ENCODE measurements at places on chromosomes 13 and 19.

DNA sequence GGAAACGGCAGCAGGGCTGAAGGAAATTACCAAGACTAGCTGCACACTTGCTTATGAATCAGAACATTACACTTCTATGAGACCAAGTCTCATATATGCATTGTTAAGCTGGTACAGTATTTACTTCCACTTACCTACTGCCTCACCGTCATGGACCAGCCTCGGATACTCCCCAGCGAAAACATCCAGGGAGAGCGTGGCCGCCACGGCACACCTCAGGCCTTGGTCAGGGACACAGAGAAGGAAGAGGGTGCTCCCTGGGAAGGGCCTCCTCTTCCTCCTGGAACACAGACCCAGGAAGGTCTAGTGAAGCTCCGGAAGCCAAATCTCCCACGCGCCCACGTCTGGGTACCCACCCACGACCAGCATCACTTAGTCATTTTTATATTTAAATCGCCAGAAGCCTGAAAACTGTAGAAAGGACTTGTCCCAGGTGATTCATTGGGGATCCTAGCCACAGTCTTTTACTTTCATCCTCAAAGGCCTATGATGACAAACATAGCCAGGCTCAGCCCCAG lies 24.4 kb upstream of the MTIF3 start:
- no peak for DNase-seq

DNA sequence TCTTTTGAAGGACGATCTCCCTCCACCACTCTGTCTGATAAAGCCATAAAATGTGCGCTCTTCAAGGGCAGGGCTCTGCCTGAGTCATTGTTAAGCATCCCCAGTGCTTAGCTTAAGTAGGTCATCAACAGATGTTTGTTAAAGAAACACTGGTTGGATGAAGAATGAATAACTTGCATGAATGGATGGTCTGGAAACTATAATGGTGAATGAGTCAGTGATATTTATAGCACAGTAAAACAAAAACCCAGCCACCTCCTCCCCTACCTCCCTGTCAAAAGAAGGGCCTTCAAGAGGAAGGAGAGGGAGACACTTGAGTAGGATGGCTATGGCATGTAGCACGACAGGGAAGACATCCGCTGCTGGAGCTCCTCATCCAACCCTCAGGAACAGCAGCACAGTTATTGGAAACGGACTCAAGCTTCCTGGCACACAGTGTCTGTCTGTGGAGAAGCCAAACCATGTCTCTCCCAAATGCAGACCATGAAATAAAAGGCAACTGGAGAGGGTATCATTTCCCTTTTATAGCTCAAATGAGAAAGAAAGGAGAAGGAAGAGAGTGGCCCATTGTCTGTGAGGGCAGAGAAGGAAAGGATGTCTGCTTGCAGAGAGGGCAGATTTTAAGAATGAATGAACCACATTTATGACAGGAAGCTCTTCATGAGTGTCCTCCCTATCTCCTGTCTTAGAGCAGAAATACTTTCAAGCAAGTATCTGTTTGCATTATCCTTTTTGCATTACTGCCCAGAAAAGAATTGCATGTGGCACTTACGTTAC lies 183.5 kb upstream of the UBL3 start:
- peak; percentile 29 for DNase-seq

DNA sequence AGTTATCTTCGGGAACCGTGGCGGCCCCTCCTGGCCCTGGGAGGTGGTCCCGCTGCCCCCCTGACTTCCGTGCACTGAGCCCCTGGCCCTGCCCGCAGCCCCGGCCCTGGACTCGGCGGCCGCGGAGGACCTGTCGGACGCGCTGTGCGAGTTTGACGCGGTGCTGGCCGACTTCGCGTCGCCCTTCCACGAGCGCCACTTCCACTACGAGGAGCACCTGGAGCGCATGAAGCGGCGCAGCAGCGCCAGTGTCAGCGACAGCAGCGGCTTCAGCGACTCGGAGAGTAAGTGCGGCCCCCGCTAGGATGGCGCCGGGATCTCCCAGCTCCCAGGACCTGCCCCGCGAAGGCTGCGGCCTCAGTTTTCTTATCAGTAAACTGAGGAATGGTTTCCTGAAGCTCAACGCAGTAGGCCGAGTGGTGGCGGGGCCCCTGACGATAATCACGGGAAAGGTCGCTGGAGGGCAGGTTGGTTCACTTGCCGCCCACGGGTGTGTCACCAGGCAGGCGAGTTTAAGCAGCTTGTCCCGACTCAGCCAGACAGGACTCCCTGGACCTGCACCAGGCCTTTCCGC lies 924 bp downstream of the RGCC start:
- DNase-seq: no peak

GRCh38 chr19:35901854-35902661 lies at the start of gene HCST:
Gene HCST (plus strand): TSS chr19:35902529. CDS start chr19:35902594, 65 bp downstream.
- peak; percentile 80 for DNase-seq

DNA sequence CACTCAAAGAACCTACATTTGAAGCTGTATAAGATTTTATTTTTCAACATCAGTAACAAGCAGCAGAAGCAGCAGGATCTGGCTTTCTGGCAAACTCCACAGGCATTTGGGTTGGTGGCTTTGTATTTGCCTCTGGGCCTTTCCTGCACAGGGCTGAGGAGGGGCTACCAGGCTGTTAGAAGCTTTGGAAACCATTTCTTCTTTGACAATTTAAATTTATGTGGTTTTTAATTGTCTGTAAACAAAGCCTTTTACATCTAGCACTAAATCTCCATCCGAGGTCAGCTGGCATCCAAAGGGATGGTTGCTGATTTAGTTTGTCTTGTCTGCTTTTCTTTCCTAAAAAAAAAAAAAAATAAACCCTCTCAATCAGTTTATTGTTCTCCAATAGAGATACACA lies 127.5 kb upstream of the OBI1 start:
- DNase-seq: no peak

DNA sequence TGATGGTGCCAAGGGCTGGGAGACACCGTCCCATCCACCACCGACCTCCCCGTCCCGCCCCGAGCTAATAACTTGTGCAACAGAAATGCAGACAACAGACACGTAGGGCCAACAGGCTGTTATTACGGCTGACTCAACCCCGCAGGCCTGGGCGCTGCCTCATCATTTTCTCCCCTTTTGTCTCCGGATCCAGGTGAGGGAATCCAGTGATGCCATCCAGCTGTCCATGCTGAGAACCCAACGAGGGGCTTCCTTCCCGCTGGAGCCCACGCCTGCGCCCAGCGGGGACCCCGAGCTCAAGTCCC lies 6.4 kb upstream of the DIRAS1 start:
- DNase-seq: no peak

- no peak for DNase-seq
These were observed at the start of gene EFNA2 for GRCh38 chr19:1285737-1286360. Gene EFNA2 (plus strand): TSS chr19:1285873. CDS start chr19:1286169, 296 bp downstream.

GRCh38 chr13:97344265-97345175 lies 89.4 kb upstream of the RAP2A start:
- DNase-seq: peak; percentile 37

DNA sequence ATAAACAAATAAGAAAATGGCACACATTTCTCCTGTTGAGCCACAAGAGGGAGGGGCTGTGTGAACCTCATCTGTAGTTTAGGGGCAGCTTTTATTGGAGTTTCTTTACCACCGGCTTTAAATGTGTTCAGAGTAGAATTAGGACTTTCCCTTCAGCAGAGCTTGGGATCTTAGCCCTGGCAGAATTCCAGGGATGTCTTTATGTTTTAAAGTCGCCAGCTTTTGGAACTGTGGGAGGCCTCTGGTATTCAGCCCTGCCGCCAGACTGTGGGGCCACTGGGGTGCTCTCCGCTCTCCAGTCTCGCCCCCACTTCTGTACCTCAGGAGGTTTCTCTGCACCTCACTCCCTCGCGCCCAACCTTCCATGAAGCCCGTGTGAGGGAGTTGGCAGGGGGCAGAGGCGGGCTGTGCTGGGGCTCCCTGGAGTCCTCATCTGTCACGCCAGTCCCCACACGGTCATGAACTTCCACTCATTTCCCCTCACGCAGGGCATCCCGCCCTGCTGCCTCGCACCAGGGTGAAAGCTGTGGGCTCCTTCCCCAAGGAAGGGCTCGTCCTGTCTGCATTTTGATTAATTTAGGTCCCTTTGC lies 31.5 kb downstream of the CCDC8 start:
- DNase-seq: no peak

DNA sequence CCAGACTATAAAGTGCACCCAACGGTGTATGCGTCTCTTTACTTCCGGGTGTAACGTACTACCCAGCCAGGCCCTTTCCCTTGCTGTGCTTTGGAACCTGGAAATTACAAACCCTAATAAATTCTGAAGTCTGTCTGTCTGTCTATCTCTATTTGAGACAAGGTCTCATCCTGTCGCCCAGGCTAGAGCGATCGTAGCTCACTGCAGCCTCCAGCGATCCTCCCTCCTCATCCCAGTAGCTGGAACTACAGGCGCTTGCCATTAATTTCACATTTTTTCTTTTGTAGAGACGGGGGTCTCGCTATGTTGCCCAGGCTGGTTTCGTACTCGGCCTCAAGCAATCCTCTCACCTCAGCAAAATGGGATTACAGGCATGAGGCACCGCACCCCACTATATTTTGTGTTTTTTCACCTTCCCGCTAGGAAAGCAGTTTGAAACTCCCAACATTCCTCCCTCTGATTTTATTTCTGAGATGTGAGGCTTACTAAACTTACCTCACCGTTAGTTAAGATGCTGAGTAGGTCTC lies 469 bp upstream of the RNF6 start:
- no peak for DNase-seq

GRCh38 chr19:23774524-23774971 lies 15.9 kb upstream of the ZNF681 start:
- no peak for DNase-seq

- peak; percentile 23 for DNase-seq
These were observed 39.7 kb downstream of the GJA3 start for GRCh38 chr13:20121159-20121525.

DNA sequence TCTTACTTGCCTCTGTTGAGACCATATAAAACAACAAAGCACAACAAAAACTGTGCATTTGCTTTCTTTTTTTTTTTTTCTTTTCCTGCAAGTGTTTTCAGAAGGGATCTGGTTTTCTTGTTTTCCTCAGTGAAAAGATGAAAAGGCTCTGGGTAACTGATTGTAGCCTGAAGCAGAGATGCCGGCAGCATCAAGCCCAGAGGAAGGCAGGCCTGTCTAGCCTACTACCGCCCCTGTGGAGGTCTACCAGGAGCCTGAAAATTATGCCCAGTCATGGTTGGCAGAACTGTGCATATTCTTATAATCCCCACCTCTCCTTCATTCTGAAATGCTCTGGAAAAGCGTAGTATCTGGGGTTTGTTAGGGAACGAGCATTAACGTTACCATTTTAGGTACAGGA lies 32.6 kb upstream of the MEDAG start:
- peak; percentile 24 for DNase-seq

DNA sequence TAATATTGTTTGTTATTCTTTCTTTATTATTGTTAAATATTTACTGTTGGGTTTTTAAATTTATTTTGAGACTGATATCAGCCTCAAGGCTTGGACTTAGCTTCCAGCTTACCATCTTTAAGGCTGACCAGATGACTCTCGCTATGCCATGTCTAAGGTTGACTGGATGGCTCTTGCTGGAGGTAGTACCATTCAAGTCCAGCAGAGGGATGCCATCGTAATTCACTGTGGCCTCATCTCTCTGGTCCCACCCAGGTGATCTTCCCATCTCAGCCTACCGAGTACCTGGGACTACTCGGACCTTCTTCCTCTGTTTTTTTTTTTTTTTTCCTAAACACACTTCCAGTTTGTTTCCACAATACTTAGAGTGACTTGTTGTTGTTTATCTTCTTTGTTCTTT lies 41.7 kb upstream of the ZNF91 start:
- no peak for DNase-seq

DNA sequence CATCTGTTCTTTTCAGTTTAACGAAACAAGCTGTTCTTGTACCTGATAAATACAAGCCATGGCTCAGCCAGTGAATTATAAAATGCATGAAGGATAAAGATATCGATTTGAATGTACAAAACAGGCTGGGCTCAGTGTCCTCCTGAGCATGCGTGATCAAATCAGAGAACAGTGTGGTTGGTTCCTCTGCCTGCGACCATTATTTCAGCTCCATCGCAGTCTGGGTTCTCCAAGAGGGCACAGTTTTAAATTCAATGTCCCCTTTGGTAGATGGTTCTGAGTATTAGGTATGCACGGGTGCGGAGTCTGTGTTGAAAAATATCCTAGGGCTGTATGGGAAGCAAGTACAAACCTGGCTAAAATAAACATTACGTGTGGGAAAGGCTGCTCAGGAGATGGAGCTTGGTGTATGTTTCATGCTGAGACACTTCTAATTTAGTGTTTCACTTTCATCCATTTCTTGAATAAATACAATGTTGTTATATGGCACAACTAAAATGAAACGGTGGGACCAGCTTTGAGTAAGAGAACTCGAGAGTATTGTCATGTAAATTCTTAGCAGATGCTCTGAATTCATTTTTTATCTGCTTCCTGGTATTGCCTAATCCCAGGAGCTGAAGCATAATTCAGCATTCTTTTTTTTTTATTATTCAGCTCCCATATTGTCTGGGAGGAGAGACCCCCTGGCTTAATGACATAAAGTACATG lies 458.7 kb downstream of the MYO16 start:
- DNase-seq: no peak

DNA sequence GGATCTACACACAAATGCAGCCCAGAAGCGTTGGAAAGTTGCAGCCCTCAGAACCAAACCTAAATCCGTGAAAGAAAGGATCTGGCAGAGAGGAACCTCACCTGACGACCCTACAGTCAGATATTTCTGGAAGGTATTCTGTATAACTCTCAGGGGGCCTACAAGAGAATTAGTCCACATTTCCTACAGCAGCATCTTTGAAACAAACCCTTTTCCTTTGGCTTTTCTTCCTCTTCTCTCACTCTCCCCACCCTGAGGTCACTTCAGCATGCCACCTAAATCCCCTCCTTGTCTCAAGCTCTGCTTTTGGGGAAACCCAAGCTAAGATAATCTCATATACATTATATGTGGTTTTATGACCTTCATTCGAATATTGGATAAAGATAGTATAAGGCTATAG lies 719.0 kb upstream of the MIR17HG start:
- DNase-seq: no peak

DNA sequence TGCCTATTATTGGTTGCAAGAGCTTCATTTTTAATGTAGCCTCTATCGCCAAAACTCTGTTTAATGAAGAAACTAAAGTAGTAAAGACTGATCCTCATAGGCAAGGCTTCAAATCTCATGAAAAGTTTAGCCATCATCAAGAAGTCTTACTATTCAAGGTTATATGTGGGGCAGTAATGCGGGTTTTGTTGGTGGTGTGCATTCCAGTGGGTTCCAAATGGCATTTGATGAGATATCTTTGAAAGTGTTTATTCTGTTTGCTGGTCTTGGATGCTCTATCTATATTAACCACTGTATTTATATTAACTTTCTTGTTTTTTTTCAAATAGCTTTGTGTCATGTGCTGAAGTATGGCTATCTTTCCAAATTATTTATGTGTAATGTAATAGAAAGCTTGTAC lies 72.2 kb downstream of the SERTM1 start:
- no peak for DNase-seq

GRCh38 chr13:64529874-64530485 lies 2700.2 kb downstream of the PCDH9 start:
- no peak for DNase-seq

- DNase-seq: no peak
These were observed 79.1 kb upstream of the ZNF835 start for GRCh38 chr19:56750658-56751057.

Measured in GDM1 (cell line).